Kasumi-1 (cell line): ENCODE measurements at places on chromosomes 6 and 20.
A peak's percentile ranks its signal among the peaks of the same experiment; 100 is the strongest.

GRCh38 chr20:63651942-63652191, 1.4 kb downstream of the STMN3 start:
- no peak for DNase-seq

DNA sequence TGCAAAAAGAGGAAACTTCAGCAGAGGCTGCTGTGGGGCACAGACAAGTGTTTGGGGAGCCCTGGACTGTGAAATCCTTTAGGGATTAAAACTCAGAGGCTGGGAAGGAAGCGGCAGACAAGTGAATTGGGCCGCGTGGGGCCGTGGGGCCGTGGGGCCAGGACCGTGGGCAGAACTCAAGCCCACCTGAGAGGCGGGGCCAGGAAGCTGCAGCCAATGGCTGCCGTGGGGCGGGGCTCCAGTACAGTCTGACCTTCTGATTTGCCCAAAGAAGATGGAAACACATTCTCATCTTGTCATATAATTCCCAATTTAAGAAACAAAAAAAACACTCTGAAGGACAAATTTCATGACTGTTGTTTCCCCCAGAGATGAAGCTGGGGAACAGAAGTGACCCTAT, 55.4 kb downstream of the ANKRD60 start:
- no peak for DNase-seq

DNA sequence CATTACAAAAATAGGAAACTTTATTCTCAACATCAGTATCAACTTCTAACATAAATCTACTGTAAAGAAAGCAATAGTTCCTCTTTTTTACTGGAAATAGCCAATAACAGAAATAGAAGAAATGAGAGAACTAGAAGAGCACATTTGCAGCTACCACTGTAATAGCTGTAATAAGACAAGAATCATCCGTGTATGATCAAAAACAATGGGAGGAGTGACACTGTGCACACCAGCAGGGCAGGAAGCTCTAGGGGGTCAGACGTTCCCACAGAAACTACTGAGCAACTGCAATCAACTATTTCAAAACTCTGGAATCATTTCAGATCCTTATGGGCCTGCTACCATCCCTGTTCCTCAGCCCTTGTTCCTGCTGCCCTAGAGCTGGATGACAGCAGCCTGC, 43.7 kb downstream of the NINL start:
- DNase-seq: peak; percentile 67

- no peak for DNase-seq
Observed at GRCh38 chr6:100378576-100378975, 86.1 kb downstream of the SIM1 start.

DNA sequence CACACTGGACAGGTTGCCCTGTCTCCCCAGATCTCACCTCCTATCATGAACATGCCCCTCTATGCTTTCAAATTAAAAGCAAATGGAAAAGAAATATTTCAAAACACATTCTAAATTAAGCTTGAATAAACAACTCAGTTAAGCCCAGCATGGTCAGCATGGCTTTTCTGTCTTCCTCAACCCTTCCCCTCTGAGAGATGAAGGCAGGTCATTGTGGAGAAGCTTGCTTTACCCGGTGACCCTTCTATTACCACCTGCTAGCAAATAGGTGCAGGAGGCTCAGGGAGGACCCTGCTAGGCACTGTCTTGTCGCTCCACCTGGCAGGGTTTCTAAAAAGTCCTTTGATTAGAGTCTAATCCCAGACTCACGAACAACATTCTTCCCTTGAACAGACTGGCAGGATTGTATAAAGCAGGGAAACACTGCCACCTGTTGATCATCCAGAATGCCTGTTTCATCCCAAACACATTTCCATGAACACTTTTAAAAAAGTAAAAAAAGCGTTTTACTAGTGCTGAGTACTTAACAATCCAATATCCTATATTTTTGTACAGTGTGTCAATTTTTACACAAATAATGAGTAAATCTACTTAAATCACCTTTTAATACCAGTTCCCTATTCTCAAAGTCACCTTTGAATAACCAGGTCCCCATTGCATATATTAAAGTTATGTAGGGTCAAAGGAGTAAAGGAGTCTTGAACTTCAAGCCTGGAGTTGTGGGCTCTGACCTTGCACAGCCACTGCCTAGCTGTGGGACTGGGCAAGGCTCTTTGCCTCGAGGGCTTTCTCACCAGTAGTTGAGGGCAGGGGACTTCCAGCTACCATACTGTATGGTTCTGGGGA, 75.5 kb downstream of the GPR6 start:
- DNase-seq: peak; percentile 81
